Stimulated activated CD4-positive, alpha-beta T cell treated with anti-CD3 and anti-CD28 coated beads, Interleukin-12 subunit alpha, Interleukin-12 subunit beta, amount 100 ng/mL, for 4 hours (primary cell): ENCODE measurements at places on chromosomes 16 and 17.

DNA sequence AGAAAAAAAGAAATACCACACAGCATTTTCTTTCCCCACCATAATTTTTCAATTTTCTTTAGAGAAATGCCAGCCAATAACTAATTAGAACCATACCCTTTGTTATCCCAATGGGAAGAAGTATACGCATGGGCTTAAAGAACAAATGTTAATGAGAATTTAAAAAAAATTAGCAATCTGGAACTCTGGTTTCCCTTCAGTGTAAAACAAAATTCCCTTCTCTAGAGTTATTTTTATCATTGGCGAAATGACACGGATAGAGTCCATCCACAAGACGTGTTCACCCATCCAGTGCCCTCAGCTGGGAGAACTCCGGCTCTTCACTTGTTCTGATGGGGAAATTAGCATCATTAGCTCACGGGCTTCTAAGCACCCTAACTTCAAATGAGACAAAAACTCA lies 3.3 kb downstream of the NXN start:
- no peak for DNase-seq

- no peak for DNase-seq
Measured at GRCh38 chr17:72176951-72177660, 56.3 kb downstream of the SOX9 start.

DNA sequence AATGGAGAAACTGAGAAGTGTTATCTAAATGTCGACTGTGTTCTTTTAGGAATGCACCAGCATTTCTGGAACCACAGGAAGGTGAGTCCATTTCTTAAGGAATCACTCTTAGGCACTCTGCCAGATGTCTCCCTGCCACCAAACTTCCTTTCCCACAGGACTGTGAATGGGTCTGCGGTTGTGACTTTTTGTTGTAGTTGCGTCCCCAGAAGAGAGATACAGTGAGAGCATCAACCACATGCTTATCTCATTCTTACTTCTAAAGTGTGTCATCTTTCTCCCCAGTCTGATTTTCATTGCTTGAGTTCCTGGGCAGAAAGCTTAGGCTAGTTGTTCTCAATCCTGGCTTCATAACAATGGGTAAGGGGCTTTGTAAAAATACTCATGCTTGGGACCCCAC lies 13.4 kb downstream of the ITPRIPL2 start:
- DNase-seq = no peak

DNA sequence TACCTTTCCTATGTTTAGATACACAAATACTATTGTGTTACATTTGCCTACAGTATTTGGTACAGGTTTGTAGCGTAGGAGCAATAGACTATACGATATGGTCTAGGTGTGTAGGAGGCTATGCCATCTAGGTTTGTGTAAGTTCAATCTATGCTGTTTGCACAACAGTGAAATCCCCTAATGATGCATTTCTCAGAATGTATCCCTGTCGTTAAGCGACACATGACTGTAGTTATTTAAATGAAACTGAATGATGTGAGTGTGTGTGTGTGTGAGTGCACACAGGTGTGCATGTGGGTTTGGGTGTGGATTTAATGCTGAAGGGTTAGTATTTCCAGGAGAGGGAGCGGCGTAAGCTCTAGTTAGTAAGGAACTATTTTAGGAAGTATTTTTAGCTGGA lies 34.6 kb upstream of the SMIM36 start:
- no peak for DNase-seq

DNA sequence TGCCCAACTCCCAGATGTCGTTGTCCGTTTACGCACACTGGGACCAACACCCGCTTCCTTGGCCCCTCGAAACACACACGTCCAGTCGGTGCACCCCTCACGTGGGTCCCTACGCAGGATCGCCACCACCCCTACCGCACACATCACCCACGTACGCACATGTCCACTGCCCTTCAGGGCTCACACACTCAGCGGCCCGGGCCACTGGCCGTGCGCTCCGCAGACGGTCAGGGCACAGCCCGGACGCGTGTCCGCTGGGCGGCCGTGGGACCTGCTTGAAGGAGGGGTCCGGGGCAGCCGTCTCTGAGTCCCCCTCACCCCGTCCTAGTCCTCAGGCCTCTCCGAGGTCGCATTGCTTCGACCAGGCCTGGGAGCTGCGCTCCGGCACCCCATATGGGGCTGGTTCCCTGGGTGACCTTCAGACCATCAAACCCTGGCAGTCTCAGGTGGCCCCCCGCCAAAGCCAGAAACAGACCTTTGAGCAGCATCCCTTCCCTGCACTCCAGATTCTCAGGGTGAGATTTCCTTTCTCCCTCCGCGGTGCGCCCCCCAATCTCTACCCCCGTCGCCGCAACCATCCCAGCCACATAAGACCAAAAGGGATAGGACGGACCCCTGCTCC lies 914 bp upstream of the GPRC5B start:
- peak; percentile 15 for DNase-seq

DNA sequence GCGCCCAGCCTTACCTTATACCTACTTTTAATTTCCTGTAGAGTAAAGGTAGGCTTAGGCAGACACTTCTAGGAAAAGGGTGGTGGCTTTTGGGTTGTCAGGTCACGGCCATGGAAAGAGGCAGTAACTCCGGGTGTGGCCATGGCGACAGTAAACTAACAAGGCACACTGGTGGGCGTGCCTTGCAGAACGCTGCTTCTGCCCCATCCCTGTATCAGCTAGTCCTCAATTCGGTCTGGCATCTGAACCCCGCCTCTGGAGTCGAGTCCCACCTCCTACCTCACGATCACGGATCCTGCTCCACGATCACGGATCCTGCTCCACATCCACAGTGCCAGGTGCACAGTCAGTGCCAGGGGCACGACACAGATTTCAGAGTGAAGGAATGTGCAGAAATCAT lies 5.6 kb downstream of the ADCY9 start:
- DNase-seq = no peak

- no peak for DNase-seq
Measured at GRCh38 chr16:4535627-4536108, 2.9 kb downstream of the CDIP1 start.

- no peak for DNase-seq
Measured at GRCh38 chr16:78326731-78327130, 227.3 kb downstream of the WWOX start.

DNA sequence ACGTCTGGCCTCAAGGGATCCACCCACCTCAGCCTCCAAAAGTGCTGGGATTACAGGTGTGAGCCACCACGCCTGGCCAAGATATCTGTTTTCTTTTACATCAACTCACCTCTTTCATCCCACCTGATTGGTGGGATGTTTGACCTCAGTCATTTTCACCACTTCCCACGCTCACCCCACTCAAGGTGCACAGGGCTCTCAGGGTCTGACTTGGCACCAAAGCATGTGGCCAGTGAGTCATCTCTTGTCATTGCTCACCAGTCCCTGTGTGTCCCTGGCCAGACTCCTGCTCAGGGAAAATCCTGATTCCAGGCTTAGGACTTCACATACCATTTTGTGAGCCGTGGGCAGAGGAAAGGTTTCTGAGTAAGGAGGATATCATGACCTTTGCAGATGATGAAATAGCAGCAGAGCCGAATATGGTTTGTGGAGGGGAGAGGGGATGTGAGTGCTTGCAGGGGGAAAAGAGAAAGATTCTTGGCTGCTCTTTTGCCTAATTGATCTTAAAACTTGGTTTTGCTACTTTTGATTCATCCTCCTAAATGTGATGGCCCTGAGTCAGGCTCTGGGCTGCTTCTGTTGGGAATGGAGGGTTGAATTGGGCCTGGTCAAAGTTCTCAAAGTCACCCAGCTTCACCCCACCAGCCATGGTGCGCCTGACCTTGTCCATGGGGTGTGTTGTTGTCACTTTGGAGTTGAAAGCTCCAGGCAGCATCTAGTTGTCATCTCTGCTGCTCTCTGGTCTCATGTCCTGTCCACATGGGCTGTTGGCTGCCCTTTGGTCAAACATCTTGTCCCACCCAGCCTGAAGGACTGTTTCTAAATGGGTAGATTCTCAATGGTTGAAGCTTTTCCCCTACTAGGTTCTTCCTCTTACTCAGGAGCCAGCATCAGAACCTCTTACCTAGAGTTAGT lies 6.0 kb upstream of the KCNH6 start:
- DNase-seq = no peak

GRCh38 chr17:41818024-41818423 lies 5.2 kb downstream of the FKBP10 start:
- no peak for DNase-seq
